ENCODE measurements at places on chromosomes 4 and X.

DNA sequence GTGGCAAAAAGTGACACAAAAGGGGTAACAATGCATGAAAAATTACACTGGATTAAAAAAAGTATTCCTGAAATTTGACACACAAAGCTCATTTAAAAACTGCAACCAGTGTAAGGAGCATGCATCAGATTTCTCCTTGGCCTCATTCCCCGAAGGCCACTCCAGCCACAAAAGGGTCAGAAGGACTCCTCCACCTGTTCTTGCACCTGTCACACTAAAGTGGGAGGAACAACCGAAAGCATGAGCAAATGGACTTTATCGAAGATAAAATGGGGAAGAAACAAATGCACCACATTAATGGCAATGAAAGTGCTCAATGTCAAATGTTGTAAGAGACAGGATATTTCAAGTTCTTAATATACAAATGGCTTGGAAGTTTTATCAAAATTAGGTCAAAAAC lies 88.2 kb downstream of the ADGRA3 start:
- no peak for DNase-seq

DNA sequence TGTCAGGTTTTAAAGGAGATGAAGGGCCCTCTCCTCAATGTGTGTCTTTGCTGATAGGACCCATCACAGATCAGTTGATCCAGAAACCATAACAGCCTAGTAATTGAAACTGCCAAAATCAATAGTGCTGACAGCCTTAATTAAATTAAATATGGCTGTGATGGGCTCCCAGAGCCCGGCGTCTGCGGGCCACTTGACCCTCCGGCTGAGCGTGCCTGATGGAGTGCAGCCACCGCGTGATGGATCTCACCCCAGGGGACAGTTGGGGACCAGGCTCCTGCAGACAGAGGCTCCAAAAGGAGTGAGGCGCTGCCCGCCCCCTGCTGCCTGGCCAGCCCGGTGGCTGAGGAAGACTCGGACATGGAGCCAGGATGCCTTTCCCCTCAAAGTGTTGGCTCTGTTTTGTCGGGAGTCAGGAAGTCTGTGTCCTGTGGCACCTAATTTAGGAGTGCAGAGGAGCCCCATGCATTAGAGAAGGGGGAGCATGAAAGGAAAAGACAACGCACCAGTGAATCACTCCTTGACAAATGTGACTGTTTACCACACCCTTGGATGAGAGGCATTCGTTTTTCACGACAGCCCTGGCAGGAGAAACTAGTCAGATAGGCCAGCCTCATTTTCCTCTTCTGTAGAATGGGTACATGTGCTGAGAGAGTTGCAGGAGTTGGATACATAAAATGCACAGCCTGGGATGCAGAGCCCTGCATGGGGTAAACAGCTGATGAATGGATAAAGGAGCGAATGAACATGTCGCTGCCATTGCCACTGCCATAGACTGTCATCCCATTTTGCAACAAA lies 40.9 kb upstream of the MSX1 start:
- no peak for DNase-seq

- no peak for DNase-seq
Observed at GRCh38 chrX:136421338-136421737, 66.4 kb upstream of the BRS3 start.

GRCh38 chr4:149845743-149846142 lies 30.1 kb upstream of the IQCM start:
- DNase-seq = no peak

GRCh38 chrX:316351-317325 lies 2.0 kb downstream of the GTPBP6 start:
- no peak for DNase-seq

- no peak for DNase-seq
Observed at GRCh38 chr4:41185614-41186592, 28.4 kb downstream of the APBB2 start.

- no peak for DNase-seq
Observed at GRCh38 chrX:44908153-44908552, 35.2 kb downstream of the KDM6A start.

DNA sequence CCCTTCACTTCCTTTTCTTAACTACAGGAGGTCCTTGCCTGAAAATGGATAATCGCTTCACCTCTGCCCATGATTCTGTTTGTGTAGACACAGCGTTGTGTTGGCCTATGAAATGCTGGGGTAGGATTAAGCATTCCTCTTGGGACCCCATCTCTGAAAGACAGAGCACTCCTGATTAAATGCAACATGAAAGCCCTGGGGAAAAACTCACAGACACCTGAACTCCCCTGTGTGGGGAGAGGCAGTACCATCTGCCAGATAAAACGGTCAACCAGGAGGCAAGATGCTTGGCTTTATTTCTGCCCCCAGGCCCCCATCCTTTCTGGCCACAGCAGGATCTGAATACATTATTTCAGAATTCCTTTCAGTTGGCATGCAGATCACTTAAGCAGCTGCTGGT lies 1.9 kb downstream of the LGI2 start:
- DNase-seq = no peak

- DNase-seq = no peak
Observed at GRCh38 chr4:35516102-35516501, 728.2 kb downstream of the ARAP2 start.

DNA sequence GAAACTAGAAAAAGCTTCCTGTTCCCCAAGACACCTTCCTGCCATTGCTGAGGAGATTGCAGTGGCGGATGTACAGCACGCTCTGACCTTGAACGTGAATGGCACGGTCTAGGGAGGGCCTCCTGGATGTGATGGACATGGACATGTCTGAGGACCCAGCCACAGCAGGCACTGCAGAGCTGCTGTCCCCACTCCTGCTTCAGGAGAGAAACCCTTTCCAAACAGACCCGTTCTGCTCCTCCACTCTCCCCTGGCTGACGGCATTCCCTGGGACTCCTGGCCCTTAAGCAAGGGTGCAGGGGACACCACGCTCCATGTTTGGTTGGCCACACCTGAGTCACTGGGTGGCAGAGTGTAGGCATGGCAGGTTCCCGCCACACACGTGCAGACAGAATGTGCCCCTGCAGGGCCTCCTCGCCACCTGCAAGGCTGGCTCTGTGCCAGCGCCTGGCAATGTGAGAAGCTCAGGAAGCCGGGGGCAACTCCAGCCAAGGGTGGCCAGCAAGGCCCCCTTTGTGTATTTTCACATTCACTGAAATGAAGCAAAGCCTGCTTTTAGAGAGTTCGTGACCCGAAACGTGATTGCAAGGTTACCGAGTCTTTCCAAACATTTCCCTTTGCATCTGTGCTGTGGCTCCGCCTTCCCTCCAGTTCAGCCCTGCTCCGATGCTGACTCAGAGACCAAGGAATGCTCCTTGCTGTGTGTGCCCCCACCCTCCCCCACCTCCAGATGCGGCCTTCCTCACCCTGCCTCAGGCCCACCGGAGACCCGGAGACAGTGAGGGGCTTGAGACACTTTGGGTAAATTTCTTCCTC lies 46.1 kb downstream of the HTRA3 start:
- no peak for DNase-seq

- peak; percentile 36 for DNase-seq
Observed at GRCh38 chr4:11424000-11424399, 4.7 kb downstream of the HS3ST1 start.

DNA sequence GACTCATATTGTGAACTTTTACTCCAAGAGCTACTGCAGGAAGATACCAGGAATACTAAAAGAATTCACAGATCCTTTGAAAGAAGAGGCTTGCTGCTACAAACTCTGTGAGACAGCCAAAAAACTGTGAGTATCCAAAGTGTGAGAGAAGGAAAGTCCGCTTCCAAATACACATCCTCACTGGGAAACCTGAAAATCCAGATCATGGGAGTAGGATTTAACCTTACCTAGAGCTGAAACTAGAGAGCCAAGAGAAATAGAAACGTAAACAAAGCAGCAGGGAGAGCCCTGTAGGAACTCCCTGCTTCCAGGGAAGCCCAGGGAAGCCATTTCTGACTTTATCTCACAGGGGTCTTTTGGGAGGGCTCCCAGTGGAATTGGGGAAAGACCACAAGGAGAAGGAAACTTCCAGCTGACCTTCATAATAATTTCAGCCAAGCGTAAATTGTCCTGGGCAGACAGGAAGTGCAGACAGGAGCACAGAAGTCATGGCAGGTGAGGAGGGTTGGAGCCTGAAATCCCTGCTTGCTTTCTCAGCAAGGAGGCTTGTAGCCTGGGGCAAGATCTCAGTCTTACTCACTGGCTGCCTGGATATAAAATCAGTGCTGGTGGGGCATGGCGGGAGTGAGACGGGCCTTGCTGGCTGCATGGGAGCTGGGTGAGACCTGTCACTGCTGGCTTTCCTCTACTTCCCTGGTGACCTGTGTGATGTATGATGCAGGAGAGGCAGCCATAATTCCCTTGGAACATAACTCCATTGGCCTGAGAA lies 26.2 kb upstream of the NFKB1 start:
- no peak for DNase-seq

DNA sequence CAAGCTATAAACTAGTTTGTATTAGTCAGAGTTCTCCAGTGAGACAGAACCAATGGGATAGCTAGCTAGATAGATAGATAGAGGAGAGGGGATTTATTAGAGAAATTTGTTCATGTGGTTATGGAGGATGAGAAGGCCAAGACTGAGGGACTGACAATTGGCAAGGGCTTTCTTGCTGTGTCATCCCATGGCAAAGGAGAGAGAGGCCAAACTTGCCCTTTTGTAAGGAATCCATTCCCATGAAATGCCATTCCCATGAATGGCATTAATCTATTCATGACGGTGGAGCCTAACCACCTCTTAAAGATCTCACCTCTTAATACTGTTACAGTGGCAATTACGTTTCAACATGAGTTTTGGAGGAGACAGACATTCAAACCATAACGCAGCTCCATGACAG lies 58.1 kb downstream of the LINC00632 start:
- DNase-seq = no peak

- DNase-seq = no peak
Observed at GRCh38 chr4:176359590-176359989, 39.8 kb downstream of the SPCS3 start.

DNA sequence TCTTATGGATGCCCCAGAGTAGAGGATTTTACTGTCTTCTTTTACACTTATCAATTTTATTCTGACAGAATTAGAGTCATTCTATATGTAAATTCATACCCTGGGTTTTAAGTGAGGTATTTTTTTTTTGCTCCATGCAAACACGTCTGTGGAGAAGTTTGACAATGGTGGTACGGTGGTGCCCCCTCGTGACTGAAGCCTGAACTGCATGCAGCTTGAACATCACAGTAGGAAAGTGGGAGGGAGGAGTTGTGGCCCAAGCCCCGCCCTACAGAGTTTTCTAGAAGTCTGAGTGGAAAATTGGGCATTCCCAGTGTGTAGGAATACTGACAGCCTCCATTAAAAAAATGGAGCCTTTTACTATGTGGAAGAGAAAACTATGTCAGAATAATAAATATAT lies 73.3 kb upstream of the RAB40AL start:
- peak; percentile 72 for DNase-seq

DNA sequence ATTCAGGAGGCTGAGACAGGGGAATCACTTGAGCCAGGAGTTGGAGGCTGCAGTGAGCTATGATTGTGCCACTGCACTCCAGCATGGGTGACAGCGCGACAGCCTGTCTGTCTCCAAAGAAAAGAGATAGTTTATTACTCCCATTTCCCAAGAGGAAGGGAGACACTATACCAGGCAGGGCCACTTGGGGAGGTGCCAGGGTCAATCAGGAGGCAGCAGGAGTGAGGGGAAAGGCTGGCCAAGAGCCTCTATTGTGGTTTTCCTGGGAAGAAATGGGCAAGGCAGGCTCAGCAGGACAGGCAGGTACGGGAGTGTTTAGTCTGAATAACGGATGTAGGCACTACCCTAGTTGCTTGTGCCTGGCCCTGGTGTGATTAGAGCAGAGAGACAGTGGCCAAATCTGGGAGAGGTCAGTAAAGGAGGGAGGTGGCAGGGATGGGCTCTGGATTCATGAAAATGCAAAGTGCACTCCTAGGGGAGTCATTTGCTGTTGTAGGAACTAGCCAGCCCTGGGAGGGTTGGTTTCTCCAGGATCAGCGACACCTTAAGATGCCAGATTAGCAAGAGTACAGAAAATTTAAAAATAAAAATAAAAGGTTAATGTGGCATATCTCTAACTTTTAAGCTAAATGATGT lies 20.2 kb upstream of the CDKN2AIP start:
- no peak for DNase-seq

DNA sequence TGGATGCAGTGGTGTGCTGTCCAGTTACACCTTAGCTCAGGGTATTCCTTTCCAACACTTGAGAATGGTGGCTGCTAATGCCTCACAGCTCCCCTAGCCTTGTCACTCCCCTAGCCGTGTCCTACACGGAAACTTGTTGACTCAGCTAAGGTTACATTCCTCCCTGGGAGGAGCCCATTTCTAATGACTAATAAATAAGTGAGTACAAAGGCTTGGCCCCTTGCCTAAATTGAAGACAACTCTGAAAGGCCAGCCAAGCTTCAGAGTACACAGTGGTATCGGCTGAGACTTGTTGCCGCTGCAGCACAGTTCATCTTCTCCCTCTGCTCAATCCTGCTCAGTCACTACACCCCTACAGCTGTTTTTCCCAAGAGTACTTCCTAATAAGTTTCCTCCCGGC lies 21.2 kb upstream of the SLC25A31 start:
- DNase-seq = no peak

- no peak for DNase-seq
Observed at GRCh38 chr4:170089668-170090351, at the start of gene AADAT. Gene AADAT (minus strand): TSS chr4:170089956. CDS start chr4:170089690, 266 bp downstream.

All from CD4-positive, alpha-beta T cell treated with Interferon alpha-2 for 1 hour (primary cell).